MCF 10A (cell line): ENCODE measurements at places on chromosomes 4 and X. TPM values are rescaled to one million over a fixed set of nuclear protein-coding genes. Genes with fewer than 3 reads are reported as not detected.
A peak's percentile ranks its signal among the peaks of the same experiment; 100 is the strongest.

AKAP14 gene
- total RNA-seq = not detected in 2 replicates

PTCHD1 gene
- not detected in 2 replicates for total RNA-seq

MAGEA4 gene
- not detected in 2 replicates for total RNA-seq

GPR173 gene
- 1.3 TPM in 2 replicates for total RNA-seq

BST1 gene
- 0.93 and 1.1 TPM in 2 replicates for total RNA-seq

ARSJ gene
- total RNA-seq = 36.2 and 50.7 TPM in 2 replicates

PRICKLE3 gene
- total RNA-seq = 14.5 and 15.7 TPM in 2 replicates

CENPE gene
- total RNA-seq = 25.2 and 32.4 TPM in 2 replicates

GABRG1 gene
- total RNA-seq = not detected in 2 replicates

FBXL5 gene
- total RNA-seq = 68.0 and 96.8 TPM in 2 replicates

PSAPL1 gene
- total RNA-seq = not detected in 2 replicates

GAB3 gene
- 2.0 and 2.1 TPM in 2 replicates for total RNA-seq

- DNase-seq = no peak
Observed at GRCh38 chr4:159757499-159757898, 654.6 kb downstream of the RAPGEF2 start.

- no peak for DNase-seq
Observed at GRCh38 chrX:23168291-23168690, 166.4 kb upstream of the PTCHD1 start.

- DNase-seq = no peak
Observed at GRCh38 chrX:134482371-134482770, 22.4 kb downstream of the HPRT1 start.

DNA sequence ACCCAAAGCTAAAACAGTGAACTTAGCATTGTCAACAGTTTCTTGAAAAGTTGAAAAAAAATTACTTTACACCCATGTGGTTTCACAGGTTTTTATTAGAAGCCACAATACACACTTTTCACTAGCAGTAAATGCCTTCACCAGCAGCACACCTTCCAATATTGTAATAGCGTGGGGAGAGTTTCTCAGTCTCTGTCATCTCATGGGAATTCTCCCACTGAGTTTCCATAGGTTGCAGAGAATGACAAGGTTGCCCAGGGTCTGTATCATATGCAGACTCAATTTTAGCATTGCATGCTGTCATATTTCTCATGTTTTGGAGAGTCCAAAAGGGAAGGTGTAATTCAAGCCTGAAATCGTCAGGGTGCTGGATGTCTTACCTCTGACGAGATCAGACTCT is 486.1 kb upstream of the TENM3 start:
- DNase-seq = no peak

DNA sequence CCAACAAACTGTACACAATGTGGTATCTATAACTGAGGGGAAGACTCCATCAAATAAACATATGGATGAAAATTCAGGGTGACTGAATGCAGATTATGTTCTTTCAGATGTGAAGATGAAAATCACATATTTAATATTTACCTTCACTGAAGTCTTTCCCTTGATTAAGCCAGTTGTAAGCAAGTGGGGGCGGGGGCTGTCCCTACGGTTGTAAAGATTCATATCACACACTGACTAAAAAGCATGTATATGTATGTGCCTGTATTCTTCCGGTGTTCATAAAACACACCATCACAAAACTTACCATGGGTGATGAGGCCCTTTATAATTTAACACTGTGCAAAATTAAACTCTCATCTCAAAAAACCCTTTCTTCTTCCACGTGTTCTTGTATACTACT is 1.3 kb downstream of the TAB3 start:
- no peak for DNase-seq

GRCh38 chr4:159828687-159829086 is 725.8 kb downstream of the RAPGEF2 start:
- no peak for DNase-seq

DNA sequence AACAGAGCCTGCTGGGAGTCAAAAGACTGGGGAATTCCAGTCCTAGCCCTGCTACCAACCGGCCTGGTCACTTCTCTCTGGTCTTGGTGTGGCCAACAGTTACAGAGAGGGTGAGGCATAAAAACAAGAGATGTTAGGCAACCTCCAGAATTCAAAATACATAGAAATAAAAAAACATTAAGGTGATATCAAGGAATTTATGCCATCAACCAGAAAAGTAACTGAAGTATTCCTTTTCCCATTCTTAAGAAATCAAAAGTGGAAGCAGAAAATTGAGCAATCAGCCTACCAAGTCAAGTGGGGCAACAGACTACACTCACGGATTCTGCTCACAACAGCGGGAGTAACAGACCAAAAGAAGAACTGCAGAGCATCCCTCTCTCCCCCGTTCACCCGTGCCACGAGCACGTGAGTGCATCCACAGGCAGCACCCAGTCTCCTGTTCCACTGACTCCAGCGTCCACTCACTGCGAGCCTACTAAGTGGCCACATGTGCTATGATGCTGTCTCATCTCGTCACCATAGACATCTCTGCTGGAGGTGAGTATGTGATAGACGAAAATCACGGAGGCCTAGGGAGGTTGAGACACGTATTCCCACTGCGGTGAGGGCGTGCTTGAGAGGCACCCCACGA is 29.3 kb downstream of the AFAP1 start:
- DNase-seq = peak; percentile 45

DNA sequence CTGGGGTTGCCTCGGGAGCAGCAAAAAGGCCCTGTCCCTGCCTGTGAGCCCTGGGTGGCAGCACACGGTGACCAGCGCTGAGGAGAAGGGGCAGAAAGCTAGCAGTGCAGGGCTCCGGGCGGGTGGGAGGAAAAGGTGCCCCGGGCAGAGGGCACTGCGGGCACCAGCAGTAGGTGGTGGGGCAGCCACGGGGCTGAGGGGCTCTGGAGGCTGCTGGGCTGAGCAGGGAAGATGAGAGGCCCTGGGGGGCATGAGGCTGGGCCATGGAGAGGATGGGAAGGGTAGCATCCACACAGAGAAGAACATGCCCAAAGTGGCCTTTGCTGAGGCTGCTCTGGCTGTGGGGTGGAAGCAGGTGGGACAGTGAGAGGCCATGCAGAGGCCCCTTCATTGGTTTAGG is 67.5 kb upstream of the NKX1-1 start:
- DNase-seq = no peak

GRCh38 chr4:165378398-165378744 is 437 bp upstream of the CPE start:
- no peak for DNase-seq

GRCh38 chr4:183918696-183919095 is 13.6 kb downstream of the STOX2 start:
- no peak for DNase-seq

DNA sequence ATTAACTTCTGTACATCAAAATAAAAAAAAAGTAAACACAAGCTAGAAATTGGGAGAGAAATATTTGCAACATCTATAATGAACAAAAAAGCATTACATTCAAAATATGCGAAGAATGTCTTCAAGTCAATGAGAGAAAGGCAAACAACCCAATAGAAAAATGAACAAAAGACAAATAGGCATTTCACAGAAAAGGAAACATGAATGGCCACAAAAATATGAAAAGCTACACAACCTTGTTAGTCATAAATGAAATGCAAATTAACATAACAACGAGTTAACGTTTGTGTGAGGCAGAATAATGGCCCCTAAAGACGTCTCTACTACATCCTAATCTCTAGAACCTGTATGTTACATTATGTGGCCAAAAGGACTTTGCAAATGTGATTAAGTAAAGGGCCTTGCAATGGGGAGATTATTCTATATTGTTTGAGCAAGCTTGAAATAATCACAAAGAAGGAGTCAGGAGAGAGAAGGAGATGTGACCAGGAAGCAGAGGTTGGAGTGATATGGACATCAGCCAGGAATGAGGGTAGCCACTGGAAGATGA is 86.8 kb downstream of the WDFY3 start:
- DNase-seq = no peak

GRCh38 chr4:148881860-148882643 is 439.8 kb upstream of the NR3C2 start:
- DNase-seq = no peak

GRCh38 chr4:164531336-164531735 is 222.6 kb upstream of the SMIM31 start:
- DNase-seq = peak; percentile 41

- no peak for DNase-seq
Observed at GRCh38 chr4:131609039-131609438, 1540.1 kb upstream of the PCDH10 start.

DNA sequence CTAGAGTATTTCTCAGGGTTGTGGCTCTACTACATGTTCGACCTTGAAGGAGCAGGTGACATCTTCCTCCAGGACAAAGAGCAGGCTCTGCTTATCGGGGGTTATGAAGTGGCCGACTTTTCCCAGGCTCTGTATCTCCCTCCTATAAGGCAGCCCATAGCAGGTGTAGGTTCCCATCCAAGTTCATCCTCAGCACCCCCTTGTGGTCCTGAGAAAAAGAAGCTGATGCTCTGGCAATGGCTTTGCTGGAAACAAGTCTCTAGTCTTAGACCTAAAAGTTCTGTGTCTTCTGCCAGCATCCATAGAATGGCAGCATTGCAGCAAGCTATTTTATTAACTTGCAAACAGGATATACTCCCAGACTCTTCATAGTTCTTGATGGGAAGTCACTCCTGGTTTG is 836.6 kb upstream of the PRKX start:
- DNase-seq = no peak

DNA sequence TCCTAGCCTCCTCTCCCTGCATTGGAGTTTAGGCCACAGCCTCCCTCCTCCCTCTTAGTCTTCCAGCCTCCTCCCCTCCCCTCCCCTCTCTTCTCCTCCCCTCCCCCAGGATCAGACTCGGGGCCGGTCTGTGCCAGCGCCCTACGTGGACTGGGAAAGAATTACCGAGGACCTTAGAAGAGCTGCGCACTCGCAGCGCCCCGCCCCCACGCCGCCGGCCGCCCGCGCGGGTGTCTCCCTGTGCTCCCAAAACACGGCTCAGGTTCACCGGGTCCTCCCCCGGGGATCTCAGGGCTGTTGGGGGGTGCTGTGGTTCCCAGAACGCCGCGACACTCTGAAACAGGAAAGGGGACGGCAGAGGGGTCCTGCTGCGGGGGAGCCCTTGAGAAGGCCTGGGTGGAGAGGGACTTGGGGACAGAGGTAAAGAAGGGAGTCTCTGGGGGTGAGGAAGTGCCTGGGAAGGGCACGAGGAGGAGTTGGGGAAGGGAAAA is 122.3 kb upstream of the TBL1X start:
- peak; percentile 77 for DNase-seq

- peak; percentile 68 for DNase-seq
Observed at GRCh38 chr4:13966231-13967195, 339.0 kb upstream of the BOD1L1 start.

GRCh38 chrX:49000636-49001035 is 1.4 kb downstream of the GRIPAP1 start:
- no peak for DNase-seq

DNA sequence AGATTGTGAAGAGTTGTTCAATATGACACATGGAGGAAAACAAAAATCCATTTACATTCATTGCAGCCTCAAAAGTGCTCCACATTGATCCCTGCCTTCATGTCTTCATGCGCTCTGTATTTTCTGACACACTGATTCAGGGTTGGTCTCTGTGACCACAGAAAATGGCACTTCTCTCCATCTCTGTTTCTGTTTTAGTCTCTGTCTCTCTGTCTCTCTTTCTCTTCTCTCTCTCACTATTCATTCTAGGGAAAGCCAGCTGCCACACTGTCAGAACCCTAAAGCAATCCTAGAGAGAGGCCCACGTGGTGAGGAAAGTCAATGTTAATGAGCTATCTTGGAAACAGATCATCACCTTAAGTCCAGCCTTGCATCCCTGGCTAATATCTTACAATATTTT is 2238.4 kb downstream of the PCDH7 start:
- no peak for DNase-seq

- no peak for DNase-seq
Observed at GRCh38 chrX:93673056-93673868, at the start of gene NAP1L3. Gene NAP1L3 (minus strand): TSS chrX:93673578. CDS start chrX:93673304, 274 bp downstream.

- no peak for DNase-seq
Observed at GRCh38 chr4:151227172-151227571, 49.8 kb upstream of the PRSS48 start.

- DNase-seq = peak; percentile 60
Observed at GRCh38 chrX:43860646-43861370, 21.4 kb downstream of the MAOB start.

GRCh38 chr4:67555447-67555846 is 3.1 kb upstream of the STAP1 start:
- no peak for DNase-seq

- DNase-seq = peak; percentile 35
Observed at GRCh38 chrX:104668550-104668949, 102.6 kb downstream of the IL1RAPL2 start.

GRCh38 chr4:52743444-52744019 is 7.7 kb downstream of the ERVMER34-1 start:
- DNase-seq = no peak

- DNase-seq = peak; percentile 69
Observed at GRCh38 chr4:118270492-118270891, 82.3 kb downstream of the PRSS12 start.

DNA sequence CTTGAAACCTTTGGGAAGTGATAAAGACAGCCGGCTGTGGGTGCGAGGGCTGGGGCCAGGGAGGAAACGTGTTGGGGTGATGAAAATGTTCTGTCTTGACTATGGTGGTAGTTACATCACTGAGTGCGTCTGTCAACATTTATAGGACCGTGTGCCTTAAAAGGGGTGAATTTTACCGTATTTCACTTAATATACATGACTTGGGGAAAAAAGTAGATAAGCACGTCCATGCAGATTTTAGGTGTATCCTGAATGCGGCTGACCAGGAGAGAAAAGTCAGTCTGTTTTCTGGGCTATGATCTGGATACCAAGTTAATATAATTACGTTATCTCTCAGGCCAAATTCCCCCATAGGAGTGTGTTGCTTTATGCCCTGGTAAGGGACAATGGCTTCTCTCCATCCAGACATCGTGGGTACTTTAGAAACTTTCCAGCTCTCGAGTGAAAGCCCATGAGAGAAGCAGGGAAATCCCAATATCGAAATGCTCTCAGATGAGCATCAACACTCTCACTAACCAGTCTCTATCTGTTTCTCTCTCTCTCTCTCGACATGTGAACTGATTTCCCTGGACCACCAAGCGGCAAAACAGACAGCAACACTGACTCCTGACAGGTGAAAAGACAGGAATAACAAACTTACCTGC is 71.5 kb downstream of the IRF2 start:
- DNase-seq = no peak

GRCh38 chrX:43176686-43177085 is 398.7 kb upstream of the PPP1R2C start:
- peak; percentile 12 for DNase-seq

DNA sequence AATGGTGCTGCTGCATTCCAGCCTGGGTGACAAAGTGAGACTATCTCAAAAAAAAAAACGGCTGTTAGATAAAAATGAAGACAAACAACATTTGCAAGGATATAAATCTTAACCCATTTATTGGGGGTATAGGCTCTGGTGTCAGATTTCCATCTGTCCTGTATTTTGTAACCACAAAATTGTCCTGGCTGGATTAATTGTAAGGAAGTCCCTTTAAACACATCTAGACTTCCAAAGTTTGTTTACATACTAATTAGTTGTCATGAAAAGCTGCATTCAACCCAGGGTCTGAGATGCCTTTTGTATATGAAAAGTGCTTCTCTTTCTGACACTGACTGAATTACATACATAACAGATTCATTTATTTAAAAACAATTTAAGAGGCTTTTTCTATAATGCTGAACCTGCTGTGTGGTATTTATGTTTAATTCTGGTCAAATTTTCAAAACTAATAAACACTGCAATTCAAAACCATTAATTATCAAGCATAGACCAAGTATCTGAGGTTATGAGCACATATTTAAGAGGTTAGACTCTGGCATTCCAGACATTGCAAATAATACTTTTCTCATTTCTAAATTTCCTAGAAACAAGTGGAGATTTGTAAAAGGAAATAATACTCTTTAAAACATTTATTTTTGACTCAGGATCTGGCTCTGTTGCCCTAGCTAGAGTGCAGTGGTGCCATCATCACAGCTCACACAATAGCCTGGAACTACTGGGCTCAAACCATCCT is 17.5 kb upstream of the UGDH start:
- no peak for DNase-seq

GRCh38 chr4:184437565-184438265 is 36.6 kb downstream of the IRF2 start:
- no peak for DNase-seq
